Ovary (tissue), 10 donors: ENCODE measurements at places on chromosomes 2 and 18.

GRCh38 chr2:20165677-20166509 is 59.0 kb downstream of the SDC1 start:
- DNase-seq = no peak

DNA sequence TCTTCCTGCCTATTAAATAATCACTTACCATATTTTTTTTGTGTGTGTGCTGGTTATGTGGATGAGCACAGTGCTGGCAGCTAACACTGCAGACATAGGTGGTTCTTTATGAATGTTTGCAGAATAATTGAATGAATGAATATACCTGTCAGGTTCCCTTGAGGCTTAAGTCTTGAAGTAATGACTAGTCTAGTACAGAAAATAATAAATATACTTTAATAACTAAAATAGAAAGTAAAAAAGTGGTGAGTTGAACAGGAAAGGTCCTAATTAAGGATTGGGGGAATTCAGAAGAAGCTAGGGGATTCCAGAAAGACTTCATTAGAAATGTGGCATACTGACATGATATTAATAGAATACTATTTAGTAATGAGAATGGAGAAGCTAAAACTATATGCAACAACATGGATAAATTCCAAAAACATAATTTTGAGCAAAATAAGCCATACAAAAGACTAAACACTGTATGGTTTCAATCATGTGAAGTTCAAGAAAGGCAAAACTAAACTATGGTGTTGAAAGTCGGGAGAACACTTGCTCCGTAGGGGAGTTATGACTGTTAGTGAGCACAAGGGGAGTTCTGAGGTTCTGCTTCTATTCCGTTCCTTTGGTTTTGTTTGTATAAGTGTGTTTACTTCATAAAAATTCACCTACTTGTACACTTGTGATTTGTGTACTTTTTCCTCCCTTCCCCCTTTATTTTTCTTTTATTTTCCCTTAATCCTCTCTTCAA is 464.6 kb downstream of the MTX2 start:
- no peak for DNase-seq

DNA sequence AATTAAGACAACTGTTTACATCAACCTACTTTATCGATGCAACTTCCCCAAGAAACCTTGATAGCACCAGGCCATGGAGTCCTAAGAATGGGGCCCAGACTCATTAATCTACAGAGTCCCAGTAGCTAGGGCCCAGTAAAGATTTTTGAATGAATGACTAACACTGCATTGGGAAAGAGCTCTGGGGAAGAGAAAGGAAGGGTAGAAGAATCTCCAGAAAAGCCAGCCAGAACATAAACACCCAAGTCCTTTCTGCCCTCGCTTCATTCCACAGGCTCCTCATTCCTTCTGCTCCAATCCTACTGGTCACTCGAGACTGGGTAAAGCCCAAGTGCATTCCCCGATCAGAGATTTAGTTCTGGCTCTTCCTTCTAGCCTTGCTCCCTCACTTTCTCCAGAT is 44.3 kb downstream of the CYRIA start:
- no peak for DNase-seq

DNA sequence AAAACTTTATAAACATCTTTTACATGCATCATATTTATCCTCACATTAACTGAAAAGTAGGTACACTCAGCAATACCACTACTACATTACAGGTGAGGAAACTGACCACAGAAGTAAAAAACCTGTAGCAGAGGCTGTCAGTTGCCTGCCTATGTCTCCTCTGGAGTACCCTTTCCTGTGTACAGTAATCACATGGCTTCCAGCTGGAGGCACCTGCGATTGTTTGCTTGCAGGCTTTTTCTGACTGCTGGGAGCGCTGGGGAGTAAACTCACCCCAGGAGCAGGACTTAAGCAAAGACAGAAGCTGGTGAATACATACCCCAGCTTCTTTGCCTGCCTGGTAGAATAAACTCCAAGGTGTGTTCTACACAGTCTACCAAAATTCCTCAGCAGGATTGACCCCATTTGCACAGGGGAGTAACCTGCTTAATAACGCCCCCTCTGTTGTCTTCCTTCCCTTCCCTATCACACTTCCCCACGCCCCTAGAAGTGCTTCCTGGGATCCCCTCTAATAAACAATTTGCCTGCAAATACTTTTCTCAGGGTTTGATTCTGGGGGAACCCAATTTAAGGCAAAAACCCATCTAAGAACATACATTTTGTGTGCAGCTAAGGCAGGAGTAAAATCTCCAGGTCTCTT is 138.9 kb downstream of the PTH2R start:
- no peak for DNase-seq

DNA sequence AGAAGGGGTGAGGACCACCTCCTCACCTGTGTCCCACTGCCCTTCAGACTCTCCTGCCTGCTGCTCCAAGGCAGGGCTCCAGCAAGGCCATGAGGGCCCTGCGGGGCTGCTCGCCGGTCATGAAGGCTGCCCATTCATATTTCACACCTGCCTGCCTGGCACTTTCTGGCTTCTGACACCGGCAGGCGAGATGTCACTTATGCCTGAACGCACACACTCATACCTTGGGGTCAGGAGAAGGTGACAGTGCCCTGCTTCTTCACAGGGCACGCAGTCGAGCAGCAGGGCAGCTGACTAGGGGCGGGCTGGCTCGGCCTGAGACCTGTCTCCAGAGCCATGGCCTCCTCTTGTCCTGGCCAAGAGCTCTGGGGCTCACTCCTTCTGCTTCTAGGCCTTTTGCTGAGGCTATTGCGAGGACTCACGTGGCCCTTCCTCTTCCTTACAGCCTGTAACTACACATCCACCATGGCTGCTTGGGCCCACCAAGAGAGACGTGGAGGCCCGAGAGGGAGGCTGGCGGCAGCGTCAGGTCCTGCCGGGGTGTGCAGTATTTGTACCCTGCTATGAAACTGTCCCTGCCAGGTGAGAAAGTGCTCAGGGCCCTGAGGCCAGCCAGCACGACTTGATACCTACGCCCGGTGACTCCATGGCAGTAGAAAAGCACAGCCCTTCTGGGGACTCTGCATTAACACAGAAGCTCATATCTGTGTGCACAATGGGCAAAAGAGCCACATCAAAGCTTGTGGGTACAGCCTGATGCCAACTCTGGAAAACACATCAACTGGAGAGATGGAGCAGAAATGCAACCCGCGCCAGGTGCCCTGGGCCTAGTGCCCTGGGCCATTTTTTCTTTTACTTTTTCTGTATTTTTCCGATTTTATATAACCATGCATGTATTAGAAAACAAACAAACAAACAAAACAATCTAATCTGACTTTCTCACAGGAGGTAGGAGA is 30.6 kb downstream of the HS6ST1 start:
- no peak for DNase-seq

GRCh38 chr18:50393802-50394201 is 19.0 kb downstream of the SKA1 start:
- DNase-seq = no peak

GRCh38 chr2:179098080-179098689 is 48.2 kb upstream of the CCDC141 start:
- no peak for DNase-seq

DNA sequence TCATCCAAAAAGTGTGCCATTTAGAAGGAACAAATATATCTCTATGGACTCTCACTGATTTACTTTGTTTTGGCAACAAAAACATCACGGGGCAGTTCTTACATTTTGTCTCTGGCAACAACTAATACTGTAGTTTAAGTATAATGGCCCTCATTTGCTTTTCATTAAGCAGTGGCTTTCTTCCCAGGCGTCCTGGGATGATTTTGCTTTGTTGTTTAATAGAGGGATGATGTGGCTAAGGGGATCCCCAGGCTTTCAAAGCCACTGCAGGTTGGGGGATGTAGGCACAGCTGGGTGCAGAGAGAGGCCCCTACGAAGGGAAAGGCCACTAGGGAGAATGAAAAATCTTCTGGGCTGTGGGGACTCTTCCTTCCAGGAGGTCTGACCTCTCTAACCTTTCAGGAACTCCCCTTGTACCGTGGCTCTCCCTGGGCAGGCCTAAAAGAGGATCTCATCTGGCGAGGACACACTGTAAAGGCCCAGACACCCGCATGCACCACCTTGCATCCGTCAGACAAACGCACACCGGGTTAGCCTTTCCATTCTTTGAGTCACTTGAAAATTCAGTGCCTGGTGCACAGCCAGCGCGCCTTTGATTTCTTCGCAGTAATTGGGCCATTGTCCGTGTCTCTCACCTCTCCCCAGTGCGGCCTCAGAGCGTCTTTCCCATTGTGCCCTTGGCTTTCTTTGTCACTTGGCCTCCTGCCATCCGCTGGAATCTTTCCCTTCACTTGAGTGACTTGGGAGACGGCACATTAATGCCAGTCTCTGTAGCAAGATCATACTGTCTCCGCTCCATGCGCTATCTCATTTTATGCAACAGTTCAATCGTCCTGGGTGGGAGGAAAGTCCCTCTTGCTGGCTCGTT is 40.3 kb upstream of the AFF3 start:
- no peak for DNase-seq

DNA sequence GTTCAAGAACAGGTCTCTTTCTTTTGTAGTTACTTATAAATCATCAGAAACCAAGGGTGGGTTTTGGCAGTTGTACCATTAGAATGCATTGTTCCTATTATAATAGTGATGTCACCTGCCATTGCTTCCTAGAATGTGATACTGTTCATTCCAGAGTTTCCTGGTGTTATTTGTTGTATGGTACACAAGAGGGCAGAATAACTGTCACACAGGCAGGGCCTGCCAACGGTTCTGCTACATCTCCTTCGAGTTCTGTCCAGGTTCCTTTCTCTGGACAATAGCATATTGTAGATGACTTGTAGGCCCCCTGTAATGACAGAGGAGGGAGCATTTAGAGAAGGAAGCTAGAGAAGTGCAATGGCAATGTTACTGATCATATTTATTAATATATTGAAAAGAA is 98.3 kb downstream of the KLHL14 start:
- no peak for DNase-seq

DNA sequence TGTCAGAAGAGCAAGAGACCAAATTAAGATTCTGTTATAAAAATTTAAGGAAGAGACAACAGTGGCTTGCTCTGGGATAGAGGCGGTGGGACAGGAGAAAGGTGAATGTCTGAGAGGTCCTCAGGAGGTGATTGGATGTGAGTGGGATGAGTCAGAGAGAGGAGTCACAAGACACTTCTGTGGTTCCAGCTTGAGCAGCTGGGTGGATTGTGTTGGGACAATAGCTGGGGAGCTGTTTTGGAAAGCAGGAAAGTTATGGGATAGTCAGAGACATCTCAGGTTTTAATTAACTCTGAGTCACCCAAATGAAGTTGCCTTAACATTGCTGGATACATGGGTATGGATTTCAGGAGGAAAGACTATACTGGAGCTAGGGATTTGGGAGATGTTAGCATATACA is 218.0 kb upstream of the TRIB2 start:
- no peak for DNase-seq

GRCh38 chr18:10899481-10899880 is 249.9 kb downstream of the PIEZO2 start:
- no peak for DNase-seq

- no peak for DNase-seq
Measured at GRCh38 chr2:26144031-26144430, 28.9 kb upstream of the GAREM2 start.
